ENCODE measurements at places on chromosomes 7 and 10. TPM values are rescaled to one million over a fixed set of nuclear protein-coding genes. Genes with fewer than 3 reads are reported as not detected.
A peak's percentile ranks its signal among the peaks of the same experiment; 100 is the strongest.

Gene TMEM178B
- total RNA-seq, result 5.2 TPM

Gene PNLIPRP2
- not detected for total RNA-seq

Gene LIPF
- not detected for total RNA-seq

Gene CDK14
- 20.7 TPM for total RNA-seq

DNA sequence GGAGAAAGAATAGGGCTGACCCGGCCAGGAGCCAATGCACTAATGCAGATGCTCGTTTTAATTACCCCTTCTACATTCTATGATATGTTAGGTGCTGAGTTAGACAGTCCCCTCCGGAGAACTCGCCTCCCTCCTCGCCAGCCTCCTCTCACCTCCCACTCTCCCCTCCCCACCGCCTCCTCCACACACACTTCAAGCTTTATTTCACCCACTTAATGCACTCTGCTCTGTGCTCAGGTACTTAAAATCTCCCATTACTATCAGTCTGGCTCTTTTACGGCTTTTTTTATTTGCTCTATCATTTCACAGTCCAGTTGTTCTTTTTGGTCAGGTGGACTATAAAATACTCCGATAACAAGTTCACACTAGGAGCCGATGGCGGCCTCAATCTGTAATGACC lies 231.6 kb downstream of the TEX36 start:
- no peaks in the 10 kb centered on the region for H3K27me3 ChIP-seq
- no peak for DNase-seq
- no peak overlapping the region for H3K27ac ChIP-seq
- H3K4me3 ChIP-seq, result no peak overlapping the region
- no peaks in the 10 kb centered on the region for H3K4me1 ChIP-seq

GRCh38 chr7:85776691-85777345 lies 590.0 kb upstream of the SEMA3D start:
- no peaks in the 10 kb centered on the region for H3K36me3 ChIP-seq
- H3K27me3 ChIP-seq, result no peaks in the 10 kb centered on the region

DNA sequence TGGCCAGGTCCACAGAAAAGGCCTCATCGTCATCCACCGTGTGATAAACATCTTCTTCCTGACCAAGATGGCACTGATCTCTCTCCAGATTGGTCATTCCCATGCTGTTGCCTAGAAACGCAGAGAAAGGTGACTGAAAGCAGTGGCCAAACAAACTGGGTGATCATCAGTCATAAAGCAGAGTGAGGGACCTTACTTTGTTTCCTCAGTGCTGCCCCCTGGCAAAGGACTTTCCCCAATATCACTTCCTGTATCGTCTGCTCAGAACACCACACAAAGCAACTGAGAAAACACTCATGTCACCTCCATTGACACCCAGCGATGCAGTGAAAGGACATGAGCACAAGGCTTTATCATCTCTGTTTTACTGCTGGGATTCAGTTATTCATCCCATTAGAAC lies 40.0 kb upstream of the TM9SF3 start:
- H3K27ac ChIP-seq, result no peak overlapping the region
- DNase-seq, result no peak
- no peaks in the 10 kb centered on the region for H3K4me1 ChIP-seq
- no peaks in the 10 kb centered on the region for H3K27me3 ChIP-seq
- no peak overlapping the region for H3K4me3 ChIP-seq

DNA sequence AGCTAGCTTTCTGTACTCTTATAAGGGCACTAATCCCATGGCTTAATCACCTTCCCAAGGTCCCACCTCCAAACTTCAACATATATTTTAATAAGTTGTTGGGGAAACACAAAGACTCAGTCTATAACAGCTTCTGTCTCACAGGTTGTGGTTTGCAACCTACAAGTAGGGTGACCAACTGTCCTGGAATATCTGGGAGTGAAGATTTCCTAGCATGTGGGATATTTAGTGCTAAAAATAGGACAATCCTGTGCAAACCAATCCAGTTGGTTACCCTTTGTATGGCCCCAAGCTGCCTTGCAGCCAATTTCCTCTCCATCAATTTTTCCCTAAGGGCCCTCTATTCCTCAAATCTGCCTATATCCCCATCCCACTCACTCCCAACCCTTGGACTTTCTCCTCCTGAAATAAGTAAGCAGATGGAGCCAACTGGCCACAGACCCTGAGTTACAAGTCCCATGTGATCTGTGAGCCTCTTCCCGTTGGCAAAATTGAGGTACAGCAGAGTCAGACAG lies 82.3 kb downstream of the FAM13C start:
- DNase-seq, result no peak
- H3K27ac ChIP-seq, result peak overlapping the region; percentile 26
- no peaks in the 10 kb centered on the region for H3K36me3 ChIP-seq
- no peaks in the 10 kb centered on the region for H3K27me3 ChIP-seq
- no peak overlapping the region for H3K4me3 ChIP-seq

DNA sequence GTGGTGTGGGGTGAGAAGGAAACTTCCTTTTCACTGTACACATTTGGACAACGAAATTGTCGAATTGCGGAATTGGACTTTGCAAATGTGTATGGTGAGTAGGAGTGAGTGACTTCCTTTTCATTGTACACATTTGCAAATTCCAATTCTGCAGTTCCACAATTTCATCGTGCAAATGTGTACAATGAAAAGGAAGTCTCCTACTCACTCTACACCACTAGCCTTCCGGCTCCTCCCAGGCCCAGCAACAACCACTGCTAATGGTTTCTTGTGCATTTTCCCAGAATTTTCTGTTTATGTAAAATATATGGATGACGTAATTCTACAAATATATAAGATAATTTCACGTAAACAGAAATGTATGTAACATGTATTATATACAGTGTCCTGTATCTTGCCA lies 118.5 kb downstream of the ARL4A start:
- no peak overlapping the region for H3K27ac ChIP-seq
- no peak overlapping the region for H3K4me3 ChIP-seq
- H3K27me3 ChIP-seq, result no peaks in the 10 kb centered on the region
- no peak for DNase-seq

DNA sequence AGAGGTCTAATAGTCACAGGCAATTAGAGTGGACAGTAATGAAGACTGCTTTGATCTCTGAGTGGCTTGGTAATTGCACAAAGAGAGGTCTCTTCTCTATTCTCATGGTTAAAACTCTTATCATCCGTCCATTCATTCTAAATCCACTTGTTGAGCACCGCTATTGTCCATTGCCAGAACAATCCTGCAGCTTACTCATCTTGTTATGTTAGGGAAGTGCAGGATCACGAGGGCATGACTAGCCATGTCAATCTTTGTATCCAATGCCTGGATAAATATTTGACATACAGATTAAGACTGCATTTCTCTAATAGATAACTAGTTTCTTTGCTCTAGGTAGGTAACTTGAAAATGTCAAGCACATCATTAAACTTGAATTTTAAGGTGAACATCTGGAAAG lies 14.9 kb downstream of the SFTPD start:
- H3K36me3 ChIP-seq, result no peaks in the 10 kb centered on the region
- no peak overlapping the region for H3K4me3 ChIP-seq
- H3K27ac ChIP-seq, result no peak overlapping the region
- H3K4me1 ChIP-seq, result peaks cover 5% of the 10 kb centered on the region

- no peaks in the 10 kb centered on the region for H3K27me3 ChIP-seq
- DNase-seq, result no peak
- H3K27ac ChIP-seq, result no peak within 1 kb of the TSS
- peak within 1 kb of the TSS; percentile 33 for H3K4me3 ChIP-seq
These were observed at the start of gene PON3 for GRCh38 chr7:95396136-95397032. PON3 (minus strand) TSS chr7:95396375; CDS start chr7:95396350, 25 bp downstream.

GRCh38 chr7:158963771-158964241 lies 107.4 kb downstream of the DYNC2I1 start:
- H3K4me1 ChIP-seq, result no peaks in the 10 kb centered on the region
- no peak overlapping the region for H3K4me3 ChIP-seq
- H3K27ac ChIP-seq, result no peak overlapping the region
- DNase-seq, result no peak
- no peaks in the 10 kb centered on the region for H3K36me3 ChIP-seq
- no peaks in the 10 kb centered on the region for H3K27me3 ChIP-seq

- no peak overlapping the region for H3K4me3 ChIP-seq
- H3K27ac ChIP-seq, result no peak overlapping the region
These were observed 5.6 kb upstream of the ZNF518A start for GRCh38 chr10:96124230-96125141.

Data from prostate gland (tissue), 2 donors.